ENCODE measurements at places on chromosomes 5 and 9.

DNA sequence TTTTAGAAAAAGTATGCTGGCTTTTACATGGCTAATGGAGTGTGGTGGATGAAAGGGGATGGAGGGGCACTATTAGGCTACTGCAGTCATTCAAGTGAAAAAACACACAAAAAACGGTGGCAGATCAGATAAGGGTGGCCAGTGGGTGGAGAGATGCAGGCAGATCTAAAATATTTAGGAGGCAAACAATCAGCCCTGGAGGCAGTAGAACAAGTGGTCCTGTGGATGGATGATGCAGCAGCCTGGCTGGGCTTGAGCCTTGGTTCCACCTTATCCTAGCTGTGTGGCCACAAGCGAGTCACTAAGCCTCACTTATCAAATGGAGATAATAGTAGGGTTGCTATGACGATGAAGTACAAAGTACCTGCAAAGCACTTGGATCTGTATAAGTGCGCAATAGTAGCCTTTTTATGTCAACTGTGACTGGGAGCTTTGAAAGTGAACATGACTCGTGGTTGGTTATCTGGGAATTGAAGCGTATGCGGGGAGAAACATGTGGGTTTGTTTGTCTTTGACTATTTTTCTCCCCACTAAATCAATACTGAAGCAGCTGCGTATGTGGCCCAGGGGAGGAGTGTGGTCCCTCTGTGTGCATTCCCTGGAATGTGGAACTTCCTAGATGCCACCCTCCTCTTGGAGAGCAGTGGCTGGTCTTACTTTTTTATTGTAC, 20.2 kb downstream of the NSG2 start:
- DNase-seq = no peak

GRCh38 chr5:13943676-13944075, 812 bp downstream of the DNAH5 start:
- no peak for DNase-seq

- DNase-seq = no peak
These were observed 158.1 kb upstream of the VCAN start for GRCh38 chr5:83313436-83313835.

DNA sequence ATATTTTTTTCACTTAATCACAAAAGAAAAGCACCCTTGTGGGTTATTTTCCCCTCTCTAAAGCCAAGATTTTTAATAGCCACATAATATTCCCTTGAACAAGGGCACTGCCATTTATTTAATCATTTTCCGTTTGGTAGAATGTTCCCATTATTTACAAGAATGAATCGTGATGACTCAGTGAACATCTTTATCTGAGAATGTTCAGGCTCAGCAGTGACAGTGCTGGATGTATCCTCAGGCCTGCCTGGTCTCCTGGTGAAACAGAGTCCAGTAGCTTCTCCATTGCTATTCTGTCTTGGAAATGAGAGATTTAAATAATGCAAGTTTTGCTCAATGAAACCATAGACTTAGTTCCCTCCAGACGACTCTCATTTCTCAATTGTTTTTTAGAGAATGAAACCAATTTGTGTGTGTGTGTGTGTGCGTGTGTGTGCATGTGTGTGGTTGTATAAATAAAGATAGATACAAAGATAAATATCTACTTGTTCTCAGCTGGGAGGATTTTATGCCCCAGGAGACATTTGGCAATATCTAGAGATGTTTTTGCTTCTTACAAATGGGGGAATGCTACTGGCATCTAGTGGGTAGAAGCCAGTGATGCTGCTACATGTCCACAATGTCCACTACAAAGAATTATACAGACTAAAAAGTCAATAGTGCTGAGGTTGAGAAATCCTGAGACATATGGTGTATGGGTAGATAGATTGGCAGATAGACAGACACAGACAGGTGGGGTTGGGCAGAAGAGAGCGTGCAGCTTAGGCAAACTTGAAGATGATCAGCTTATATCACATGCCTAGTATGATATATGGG, 55.0 kb downstream of the PAPPA start:
- DNase-seq = no peak

DNA sequence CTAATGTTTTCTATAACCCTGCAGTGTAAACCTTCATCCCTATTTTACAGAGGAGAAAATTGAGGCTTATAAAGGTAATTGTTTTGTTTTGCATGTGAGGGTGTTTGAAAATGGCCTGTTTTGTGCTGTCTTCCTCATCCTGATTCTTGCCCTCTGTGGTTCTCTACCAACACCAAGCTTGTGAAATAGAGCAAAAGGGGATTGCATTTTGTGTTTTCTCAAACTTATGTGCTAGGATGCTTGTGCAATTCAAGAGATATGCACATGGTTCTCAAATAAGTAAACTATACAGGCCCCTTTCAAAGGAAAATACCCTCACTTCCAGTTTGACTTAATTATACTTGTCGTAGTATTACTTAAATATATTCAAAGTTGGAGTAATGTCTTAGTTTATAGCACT, 17.2 kb downstream of the PAM start:
- DNase-seq = no peak

DNA sequence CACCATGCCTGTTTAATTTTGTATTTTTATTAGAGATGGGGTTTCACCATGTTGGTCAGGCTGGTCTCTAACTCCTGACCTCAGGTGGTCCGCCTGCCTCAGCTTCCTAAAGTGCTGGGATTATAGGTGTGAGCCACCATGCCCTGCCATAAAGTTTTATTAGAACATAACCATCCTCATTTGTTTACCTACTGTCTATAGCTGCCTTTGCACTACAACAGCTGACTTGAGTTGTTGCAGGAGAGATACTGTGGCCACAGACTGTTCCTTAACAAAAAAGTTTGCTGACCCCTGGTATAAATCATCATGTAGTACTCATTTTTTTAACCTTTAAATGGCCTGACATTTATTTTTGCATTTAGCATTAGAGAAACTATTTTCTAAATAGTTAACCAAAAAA, 31.7 kb downstream of the SNX30 start:
- DNase-seq = no peak

DNA sequence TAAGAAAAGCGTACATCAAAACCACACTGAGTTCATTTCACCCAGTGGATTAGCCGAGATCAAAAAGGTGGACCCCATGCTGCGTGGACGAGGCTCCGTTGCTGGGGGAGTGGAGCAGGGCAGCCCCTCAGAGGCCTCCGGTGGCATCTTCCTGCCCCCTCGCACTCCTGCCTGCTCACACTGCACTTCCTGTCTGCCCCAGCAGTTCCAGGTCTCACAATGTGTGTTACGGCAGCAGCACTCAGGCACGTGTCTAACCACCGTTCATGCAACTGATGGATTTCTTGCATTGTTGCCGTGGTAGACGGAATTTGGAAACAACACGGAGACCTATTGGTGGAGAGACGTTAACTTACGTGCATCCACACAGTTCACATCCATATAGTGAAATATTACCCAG, 196.6 kb upstream of the OTULINL start:
- DNase-seq = no peak

DNA sequence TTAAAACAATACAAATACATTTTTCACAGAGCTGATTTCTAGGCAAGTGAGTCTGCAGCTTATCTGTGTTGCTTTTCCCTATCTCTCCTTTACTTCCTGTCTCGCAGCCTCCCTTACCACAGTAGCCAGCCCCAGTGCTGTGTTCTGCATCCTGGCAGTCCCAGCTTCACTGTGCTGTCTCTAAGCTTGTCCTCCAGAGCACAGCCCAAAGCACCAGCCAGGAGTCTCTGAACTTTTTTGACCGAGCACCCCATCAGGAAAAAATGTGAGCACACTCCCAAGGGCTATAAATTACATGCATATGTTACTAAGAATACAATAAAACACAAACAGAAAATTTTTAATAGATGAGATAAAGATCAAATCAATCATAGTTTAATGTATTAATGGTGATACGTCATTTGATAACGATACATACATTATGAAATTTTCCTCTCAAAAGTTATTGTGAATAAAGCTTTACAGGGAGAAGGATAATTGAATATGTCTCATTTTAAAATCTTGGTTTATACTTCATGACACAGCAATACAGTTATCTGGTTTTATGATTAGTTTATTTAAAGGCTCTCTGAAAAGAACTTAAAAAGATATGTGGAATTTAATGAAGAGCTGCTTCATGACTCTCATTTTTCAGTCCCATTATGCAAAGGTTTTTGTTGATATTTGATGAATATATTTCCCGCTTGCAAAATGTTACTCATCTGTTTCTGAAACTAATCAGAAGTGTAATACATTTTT, 7.3 kb upstream of the RHOBTB3 start:
- DNase-seq = no peak

DNA sequence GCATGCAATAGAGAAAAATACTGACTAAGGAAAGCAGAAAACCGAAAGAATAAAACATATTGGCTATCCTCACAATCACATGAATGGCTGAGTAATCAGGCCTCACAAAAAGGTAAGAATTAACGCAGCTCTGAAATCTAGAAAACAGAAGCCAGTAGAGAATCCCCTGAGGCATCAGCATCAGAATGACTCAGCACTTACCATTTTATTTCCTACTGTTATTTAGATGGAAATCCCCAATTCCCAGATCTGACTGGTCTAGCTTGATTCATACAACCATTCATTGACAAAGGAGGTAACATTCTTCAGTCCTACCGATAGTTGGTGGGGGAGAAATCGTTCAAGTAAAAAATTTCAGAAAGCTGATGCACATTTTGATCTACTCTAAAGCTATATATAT, 1408.4 kb upstream of the WWC1 start:
- DNase-seq = no peak

- no peak for DNase-seq
These were observed 14.4 kb upstream of the NKD2 start for GRCh38 chr5:994272-994607.

- DNase-seq = no peak
These were observed 211.4 kb upstream of the TUSC1 start for GRCh38 chr9:25889661-25890060.

GRCh38 chr9:15592317-15592716, 39.5 kb downstream of the CCDC171 start:
- DNase-seq = no peak

DNA sequence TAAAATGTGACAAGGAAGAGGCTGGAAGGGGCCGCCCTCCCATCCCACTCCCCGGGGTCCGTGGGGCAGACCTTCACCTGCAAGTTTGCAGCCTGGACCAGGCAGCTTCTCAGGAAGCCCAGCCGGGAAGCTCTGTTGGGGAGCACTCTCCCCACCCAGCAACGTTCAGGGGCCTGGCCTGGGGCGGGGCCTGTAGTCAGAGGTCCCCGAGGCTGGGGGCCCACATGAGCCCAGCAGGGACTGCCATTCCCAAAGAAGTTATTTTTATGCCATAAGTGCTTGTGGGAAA, 32.7 kb upstream of the NOTCH1 start:
- no peak for DNase-seq

DNA sequence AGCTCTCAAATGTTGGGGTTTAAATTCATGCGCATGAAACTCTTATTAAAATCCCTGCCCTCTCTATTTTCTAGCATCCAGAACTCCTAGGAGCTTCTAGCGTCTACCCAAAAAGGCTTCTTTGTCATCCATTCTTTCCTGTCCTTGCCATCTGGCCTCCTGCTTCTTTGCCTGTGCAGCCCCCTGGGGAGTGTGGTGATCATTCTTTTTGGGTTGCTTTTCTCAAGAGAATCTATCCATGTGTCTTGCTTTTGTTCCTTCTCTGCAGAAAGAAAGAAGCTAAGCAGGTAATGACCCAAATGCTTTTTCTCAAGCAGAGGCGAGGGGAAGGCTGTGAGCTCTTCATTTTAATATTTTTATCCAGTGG, 26.6 kb downstream of the SKP2 start:
- DNase-seq = no peak

DNA sequence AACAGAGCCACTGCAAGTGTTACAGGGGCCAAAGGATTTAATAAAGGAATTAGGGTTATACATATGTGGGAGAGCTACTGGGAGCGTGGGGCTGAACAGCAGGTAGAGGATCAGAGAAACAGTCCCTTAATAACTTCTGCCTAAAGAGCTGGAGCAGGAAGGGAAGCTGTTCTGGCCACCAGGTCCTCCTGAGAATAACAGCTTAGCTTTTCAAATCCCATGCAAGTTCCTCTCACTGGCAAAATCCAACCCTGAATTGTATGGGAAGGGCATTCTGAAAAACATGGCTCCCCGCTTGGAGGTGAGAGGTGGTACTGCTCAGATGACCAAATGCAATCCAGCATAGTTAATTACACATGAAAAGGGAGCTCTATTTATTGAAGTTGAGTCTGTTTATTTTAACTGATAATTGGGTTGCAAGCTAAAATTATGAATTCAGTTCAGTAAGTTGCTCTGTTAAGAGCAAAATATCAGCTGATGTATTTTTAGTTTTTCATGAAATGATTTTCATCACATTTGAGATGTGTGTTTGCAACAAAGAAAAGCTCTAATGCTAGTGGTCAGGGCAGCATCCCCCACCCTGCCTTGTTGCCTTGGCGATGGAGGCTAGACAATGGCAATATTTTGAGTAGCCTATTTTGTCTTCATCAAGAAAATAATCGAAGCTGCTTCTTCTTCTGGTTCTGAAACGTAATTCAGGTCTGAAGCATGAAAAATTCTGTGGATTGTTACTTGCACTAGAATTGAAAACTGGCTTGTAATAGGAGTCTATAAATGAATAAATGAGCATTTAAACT, 58.4 kb upstream of the SH3GL2 start:
- DNase-seq = no peak

GRCh38 chr5:147234825-147235635, at the start of gene STK32A:
TSS of gene STK32A (plus strand) at chr5:147235026. CDS start at chr5:147239635, 4,609 bp downstream.
- no peak for DNase-seq

- no peak for DNase-seq
These were observed 1901.9 kb downstream of the MAT2B start for GRCh38 chr5:165407352-165407751.

DNA sequence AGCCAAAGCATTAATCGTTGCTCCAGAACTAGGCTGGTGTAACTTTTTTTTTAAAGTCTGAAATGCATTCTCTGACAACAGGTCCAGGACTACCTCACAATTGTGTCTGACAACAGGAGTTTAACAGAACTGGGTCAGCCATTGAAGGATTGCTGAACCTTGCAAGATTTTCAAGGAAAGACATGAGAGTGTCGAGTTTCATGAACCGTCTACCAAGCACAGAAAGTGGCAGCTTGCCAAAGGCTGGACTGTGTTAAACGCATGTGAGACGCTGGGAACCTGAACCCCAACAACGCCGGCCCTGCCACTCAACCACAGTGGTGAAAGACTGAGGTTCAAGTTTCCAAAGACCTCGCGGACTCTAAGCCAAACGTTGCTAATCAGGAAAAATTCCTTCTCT, 79.1 kb downstream of the LHFPL2 start:
- DNase-seq = no peak

- no peak for DNase-seq
These were observed 136.7 kb downstream of the MAN2A1 start for GRCh38 chr5:109826426-109826825.

DNA sequence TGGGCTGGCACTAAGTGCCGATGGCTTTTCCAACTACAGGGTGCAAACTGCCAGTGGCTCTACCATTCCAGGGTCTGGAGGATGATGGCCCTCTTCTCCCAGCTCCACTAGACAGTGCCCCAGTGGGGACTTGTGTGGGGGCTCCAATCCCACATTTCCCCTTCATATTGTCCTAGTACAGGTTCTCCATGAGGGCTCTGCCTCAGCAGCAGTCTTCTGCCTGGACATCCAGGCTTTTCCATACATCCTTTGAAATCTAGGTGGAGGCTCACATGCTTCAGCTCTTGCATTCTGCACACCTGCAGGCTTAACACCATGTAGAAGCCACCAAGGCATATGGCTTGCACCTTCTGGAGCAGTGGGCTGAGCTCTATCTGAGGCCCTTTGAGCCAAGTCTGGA, 70.3 kb downstream of the TSSK1B start:
- DNase-seq = no peak

Data from stimulated activated CD4-positive, alpha-beta T cell treated with anti-CD3 and anti-CD28 coated beads, Interleukin-1b, Interleukin-23, amount 100 ng/mL, for 1 hour (primary cell).